ENCODE measurements at places on chromosomes 13 and 19.

- peak; percentile 60 for DNase-seq
These were observed 2.5 kb downstream of the PRR36 start for GRCh38 chr19:7871437-7872305.

- no peak for DNase-seq
These were observed 95.0 kb downstream of the RNF17 start for GRCh38 chr13:24858953-24859352.

DNA sequence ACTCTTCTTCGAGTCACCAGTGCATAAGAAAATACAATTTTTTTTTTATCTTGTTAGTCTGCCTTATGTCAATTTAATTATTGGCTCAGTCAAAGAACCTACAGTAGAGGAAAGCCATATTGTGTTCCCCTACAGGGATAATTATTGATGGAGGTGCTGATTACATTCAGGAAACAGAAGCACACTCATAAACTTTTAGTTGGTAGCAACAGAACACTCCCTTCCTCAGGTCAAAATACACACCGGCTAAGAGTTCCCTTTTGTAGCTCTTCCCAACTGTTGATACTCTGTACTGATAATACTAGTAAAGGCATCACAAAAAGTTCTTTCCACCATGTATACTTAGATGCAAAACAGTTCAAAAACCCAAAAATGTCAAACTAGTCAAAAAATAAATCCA lies 18.4 kb downstream of the FOXO1 start:
- DNase-seq, result no peak

GRCh38 chr13:30429721-30430694 lies 7.7 kb downstream of the UBE2L5 start:
- DNase-seq, result no peak

- no peak for DNase-seq
These were observed 38.4 kb downstream of the BRD4 start for GRCh38 chr19:15293781-15294491.

GRCh38 chr13:98212763-98213162 lies 35.7 kb upstream of the RNF113B start:
- DNase-seq, result no peak

DNA sequence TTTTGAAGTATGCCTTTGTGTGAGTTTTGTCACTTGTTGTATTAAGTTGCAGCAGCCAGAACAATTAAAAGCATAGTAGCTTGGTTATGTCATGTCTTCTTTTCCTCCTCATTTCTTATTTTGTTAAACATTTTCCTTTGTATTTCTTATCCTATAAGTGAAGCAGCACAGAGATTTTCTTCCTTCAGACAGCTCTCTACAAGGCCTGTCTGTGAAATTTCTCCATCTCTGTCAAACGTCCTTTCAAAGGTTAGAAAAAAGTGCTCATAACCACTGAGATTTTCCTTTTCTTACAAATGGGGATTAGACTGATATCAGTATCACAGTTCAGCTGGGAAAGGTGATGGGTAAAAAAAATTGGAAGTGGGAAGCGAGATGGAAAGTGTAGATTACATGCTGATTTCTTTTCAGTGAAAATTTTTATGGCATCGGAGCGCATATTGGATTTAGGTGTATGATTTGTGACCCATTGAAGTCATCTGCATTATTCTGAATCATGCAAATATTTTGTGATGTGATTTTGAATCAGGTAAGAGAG lies 71.7 kb downstream of the GPC5 start:
- no peak for DNase-seq

- DNase-seq, result no peak
These were observed 3.4 kb upstream of the CTU1 start for GRCh38 chr19:51111606-51112005.

Measured in NCI-H187 treated with DMSO at 0.1 percent for 48 hours (cell line).